ENCODE measurements at places on chromosomes 12 and 14.

GRCh38 chr14:50823051-50823761, 7.8 kb downstream of the NIN start:
- peak; percentile 49 for DNase-seq

GRCh38 chr12:48998497-48999353, 450 bp downstream of the DDN start:
- DNase-seq = peak; percentile 42

DNA sequence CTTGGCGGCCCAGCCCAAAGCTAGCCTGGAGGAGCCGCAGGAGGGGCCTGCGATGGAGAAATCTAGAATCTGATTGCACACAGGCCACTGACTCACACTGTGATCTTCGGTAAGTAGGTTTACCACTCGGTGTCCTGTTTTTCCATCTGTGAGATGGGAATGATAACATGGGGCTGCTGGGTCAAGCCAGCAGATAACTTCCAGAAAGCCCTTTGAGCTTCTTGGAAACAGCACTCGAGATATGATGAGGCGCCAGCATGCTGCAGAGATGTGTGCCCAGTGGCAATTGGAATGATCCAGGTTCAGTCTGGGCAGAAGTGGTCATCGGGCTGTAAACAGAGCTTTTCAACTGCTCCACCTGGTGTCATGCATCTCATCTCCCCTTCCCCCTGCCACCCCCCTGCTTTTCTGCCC, 771.3 kb upstream of the TBX3 start:
- no peak for DNase-seq

GRCh38 chr14:89241934-89242651, 174.9 kb downstream of the FOXN3 start:
- no peak for DNase-seq

GRCh38 chr14:89600950-89601826, 184.2 kb upstream of the FOXN3 start:
- no peak for DNase-seq

DNA sequence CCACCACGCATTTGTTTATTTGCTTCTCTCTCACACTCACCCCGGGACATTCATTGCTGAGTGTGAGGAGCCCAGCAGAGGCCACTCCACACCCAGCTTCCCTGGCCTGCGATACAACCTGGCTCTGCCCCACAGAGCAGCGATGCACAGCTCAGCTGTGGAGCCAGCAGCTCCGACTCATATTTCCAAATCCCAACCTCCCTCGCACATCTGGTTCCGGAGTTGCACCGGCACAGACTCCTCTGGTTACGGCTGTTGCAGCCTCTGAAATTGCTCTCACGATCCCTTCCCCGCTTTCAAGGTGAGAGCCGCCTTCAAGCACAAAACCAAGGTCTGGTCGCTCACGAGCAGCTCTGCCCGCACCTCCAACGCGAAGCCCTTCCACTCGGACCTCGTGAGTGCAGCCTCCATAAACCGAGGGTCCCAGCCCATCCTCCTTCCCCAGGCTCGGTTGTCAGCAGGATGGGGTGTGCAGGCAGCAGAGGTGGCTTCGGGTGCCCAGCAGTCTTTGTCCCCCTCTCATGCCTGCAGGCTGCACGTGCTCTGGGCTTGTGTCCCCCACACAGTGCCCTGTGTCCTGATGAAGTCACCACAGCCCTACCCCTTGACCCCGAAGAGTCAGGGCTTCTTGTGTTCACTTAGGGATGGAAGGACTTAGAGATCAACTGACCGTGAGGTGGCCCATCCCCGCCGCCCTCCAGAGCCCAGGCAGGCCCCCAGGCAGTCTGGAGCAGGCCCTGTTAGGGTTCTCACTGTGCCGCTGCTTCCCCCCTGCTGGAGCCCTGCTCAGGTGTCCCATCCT, 184.3 kb downstream of the ADGRD1 start:
- no peak for DNase-seq

DNA sequence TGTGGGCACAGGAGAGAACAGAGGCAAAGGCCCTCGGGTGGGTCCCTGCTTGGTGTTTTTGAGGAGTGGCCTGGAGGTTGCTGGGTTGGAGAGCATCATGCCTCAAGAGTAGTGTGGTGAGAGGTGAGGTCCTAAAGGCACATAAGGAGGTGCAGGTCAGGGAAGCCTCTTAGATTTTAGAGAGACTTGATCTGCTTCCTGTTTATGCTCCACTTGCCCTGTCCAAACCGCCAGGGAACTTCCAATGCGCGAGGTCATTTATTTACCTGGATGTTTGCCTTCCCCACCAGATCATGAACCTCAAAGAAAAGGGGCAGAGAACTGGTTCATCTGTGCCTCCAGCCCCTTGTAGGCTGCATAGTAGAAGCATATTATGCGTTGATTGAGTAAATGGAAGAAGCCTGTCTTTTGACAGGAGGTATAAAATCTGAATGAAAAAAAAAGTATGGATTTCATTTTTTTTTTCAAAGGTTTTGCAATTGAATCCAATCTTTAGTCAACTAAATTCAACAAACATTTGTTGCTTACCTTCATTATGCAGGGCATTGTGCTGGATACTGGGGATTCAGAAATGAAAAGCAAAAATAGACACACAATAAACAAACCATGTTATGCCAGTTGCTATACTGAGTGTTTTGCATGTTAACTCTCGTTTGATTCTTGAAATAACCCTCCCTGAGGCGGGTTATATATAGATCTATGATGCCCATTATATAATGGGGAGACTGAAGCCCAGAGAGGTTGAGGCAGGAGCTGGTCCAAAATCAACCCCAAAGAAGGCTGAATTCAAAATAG, 485.2 kb downstream of the VRK1 start:
- no peak for DNase-seq

DNA sequence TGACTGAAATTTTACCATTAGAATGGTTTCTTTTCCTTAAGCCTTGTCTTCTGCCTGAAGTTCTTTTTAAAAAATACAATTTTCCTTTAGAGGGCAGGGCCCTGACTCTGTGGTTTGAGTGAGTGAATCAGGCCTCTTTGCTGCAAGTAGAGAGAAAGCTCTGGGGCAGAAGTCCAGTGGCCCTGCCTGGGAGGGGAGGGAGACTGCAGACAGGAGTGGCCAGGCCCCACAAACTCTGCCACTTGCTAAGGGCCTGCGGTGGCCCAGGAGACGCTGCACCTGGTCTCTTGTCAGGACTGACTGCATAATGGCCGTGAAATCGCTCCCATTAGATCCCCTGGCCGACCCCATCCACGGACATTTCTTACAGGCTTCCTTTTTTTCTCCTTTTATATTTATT, 25.5 kb downstream of the TSPAN11 start:
- DNase-seq = no peak

DNA sequence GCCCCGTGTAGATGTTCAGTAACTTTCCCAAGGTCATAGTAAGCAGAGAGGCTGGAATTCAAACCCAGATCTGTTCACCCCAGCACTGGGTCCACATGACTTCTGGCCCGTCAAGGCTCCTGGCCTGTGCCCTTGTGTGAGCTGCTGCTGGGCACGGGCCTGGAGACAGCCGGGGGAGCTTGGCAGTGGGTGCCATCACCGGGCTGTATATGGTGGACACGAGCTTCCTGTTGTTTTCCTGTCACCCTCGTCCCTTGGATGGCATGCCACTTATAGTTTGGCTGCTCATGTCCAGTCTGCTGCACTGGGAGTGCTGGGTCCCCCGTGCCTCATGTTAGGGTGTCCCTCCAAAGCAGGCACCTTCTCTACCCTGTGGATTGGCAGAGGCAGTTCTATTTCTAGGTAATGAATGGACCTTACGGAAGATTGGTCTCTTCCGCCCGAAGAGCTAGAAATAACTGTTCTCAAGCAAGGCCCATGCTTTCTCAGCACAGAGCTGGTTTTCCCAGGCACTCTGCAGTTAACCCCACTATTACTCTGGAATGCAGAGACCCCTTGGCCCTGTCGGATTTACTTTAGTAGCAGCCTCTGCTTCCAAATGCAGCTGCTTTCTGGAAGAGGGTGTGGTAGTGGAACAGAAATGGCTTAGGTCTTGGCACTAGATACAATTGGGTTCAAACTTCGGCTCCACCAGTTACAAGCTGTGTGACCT, 44.3 kb downstream of the ELK3 start:
- no peak for DNase-seq

- no peak for DNase-seq
These were observed 183.9 kb downstream of the ETNK1 start for GRCh38 chr12:22808860-22809259.

- no peak for DNase-seq
These were observed 19.4 kb upstream of the MBIP start for GRCh38 chr14:36339816-36340215.

GRCh38 chr12:104758771-104759170, 199.3 kb downstream of the SLC41A2 start:
- no peak for DNase-seq

DNA sequence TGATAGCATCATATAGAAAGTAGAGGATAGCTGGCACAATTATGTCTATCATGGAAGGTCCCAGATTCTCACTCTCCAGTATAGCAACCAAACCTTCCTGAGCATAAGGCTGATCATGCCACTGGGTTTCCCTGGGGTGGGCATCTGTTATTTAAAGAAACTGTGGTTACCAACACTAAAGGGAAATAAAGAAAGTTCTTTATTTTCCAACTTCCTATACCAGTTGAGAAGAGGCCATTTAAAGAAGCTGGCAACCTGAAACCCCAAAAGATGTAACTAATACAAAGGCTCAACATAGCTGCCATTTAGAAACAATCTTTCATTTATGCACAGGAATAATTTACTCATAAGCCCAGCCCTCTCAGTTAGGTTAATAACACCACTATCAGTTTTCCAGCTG, 3.1 kb downstream of the BCAT1 start:
- no peak for DNase-seq

DNA sequence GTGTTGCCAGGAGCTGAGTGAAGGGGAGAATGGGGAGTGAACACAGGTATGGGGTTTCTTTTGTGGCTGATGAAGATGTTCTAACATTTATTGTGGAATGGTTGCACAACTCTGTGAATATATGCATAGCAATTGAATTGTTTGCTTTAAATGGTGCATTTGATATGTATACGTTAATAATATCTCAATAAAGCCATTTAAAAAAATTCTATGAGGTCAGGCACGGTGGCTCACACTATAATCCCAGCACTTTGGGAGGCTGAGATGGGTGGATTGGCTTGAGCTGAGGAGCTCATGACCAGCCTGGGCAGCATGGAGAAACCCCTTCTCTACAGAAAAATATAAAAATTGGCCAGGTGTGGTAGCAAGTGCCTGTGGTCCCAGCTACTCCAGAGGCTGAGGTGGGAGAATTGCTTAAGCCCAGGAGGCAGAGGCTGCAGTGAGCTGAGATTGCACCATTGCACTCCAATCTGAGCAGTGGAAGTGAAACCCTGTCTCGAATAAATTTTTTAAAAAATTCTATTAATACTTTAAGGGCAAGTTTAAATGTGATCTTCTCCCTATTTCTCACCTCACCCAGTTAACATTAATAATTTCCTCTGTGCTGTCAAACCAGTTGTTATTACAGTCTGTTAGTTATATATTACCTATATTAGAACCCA, 65.3 kb downstream of the DENND5B start:
- DNase-seq = no peak

DNA sequence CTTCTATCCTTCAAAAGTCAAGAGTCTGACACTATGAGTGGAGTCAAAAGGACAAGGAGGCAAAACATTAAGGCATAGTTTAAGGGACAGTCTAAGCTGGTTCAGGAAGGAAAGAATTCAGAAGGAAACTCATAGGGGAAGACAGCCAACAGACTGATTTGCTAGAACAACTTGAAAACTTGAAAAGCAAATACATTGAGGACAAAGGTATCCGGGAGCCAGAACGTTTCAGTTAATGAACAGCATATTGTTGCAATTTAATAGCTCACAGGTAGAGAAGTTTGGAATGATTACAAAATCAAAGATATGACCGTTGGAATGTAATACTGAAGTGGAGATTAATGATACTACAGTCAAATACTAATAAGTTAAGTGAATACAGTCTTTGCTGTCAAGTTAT, 312.8 kb upstream of the RPL10L start:
- DNase-seq = no peak

- no peak for DNase-seq
These were observed 118.6 kb downstream of the TRMT5 start for GRCh38 chr14:60862283-60862682.

GRCh38 chr14:59870277-59871165, at the start of gene RTN1:
TSS of gene RTN1 (minus strand) at chr14:59870776. CDS start at chr14:59870630, 146 bp downstream.
- DNase-seq = peak; percentile 32

DNA sequence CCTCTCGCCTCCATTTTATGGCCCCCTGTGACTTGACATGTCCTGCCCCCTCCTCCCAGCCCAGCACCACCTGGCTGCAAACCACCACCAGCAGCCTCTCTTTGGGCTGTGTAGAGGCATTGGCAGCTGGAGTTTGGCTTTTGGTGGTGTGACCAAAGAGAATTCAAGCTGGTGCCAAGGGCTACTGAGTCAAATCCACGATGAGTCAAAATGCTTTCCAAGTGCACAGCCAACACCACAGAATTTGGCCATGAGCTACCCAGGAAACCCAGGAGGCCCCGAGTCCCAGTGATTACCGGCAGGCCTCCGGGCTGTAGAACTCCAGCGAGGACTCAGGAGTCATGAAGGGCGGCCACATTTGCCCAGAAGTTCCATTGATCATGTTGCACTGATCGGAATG, 53.8 kb downstream of the SCARB1 start:
- no peak for DNase-seq

DNA sequence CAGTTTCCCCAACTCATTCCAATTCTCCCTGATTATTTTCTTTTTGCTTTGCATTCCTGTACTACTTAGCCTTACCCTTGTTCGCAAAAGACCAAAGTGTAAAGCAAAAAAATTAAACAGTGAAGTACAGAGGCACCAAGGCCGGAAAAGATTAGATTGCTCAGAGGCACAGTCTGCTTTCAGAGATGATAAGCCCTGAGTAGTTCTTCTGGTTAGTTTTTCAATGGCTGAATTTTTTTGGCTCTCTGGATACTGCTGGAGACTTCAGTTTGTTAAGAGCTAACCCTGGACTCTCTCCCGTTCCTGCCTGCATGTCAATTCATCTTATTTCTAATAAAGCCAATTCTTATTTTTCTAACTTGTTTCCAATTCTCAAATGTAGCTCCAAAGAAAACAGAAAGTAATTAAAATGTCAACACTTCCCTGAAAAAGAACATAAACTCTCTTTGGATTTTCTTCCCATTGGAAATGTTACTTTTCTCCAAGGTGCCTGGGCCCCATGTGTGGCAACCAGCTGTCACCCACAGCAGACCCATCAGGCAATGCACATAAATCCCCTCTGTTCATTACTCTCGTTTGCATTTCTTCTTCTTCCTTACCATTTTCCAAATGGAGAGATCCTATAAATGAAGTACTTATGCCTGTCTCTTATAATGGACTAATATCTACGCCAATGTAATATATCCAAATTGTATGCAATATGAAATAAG, 142.8 kb downstream of the BTG1 start:
- no peak for DNase-seq

GRCh38 chr12:43114316-43114715, 437.7 kb downstream of the ADAMTS20 start:
- no peak for DNase-seq

GRCh38 chr12:104480012-104480411, 23.3 kb downstream of the CHST11 start:
- DNase-seq = no peak

GRCh38 chr12:8052679-8053078, 13.5 kb downstream of the C3AR1 start:
- no peak for DNase-seq

Measured in activated CD4-positive, alpha-beta T cell treated with anti-CD3 and anti-CD28 coated beads for 48 hours (primary cell).